ENCODE measurements at places on chromosomes 5 and 9.

GRCh38 chr9:112000743-112001142, 104.1 kb downstream of the UGCG start:
- DNase-seq, result no peak

DNA sequence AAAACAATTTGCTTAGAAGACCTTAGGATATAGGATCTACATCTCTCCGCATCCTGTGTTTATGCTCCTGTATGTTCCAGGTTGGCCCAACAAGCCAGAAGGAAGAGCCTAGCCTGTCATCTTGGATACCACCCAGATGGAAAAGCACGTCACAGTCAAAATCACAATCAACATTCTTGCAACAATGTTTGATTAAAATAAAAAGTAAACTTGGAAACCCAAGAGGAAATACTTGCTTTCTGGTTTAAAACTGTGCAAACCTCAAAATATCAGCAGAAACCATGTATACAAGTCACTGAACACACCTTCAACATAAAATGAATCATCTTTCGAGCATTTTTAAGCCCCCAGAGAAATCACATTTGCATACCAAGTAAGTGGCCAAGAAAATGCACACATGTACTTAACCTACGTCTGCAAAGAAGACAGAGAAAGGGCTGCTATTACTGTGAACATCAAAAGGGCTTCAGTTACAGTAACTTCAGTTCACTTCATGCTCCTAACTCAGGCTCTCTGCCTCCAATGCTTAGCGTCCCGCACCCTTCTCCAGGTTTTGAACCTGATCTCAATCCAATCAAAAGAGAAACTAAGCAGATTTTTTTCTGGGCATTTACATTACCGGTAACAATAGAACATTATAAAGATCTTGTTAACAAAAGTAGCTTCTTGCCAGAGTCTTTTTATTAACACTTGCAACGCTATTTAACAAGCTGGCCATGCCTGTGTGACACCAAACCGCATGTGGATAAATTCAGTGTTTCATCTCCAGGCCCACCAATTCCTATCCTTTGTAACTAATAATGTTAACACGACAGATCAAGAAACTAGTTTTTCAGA, 1.3 kb downstream of the ENC1 start:
- DNase-seq, result peak; percentile 41

DNA sequence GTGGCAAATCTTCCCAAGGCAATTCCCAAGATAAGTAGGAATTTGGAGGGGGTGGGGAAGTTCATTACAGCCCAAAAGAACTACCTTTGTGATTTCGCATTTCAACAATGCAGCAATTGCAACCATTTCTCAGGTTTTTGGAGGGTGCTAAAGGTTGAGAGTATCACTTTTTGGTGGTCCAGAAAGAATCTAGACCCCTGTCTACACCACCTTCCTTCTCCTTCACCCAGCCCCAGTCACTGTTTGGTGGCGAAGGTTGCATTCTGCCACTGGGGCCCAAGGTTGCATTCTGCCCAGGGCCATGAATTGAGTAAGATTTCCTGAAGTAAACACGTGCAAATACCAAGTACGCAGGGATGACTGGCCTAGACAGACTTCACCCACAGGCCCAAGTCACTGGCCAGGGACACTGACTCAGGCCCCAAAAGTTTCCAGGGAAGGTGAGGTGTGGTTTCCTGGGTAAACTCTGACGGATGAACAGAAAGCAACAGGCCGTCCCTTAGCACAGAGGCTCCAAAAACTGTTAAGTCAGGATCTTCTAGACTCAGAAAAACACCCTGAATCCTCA, 5.7 kb downstream of the PDE6A start:
- DNase-seq, result no peak

- no peak for DNase-seq
Measured at GRCh38 chr5:43772764-43773477, 169.9 kb downstream of the NNT start.

DNA sequence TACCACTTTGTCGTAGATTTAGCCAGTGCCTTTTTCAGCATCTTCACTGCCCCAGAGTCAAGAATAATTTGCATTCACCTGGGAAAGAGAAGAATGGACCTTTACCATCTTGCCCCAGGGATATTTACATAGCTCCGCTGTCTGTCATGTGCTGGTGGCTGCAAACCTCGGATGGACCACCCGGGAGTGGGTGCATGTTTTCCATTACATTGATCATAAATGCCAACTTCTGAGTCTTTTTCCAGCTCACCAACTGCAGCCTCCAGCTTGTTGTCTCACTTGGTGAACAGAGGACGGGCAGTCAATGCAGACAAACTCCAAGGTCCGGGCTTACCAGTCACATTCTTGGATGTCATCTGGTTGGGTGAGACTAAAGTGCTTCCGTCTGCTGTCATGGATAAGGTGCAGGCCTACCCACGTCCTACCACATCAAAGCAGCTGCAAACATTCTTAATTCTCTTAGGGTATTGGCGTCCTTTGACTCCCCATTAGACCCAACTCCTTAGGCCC, 155.8 kb upstream of the APC start:
- no peak for DNase-seq

- no peak for DNase-seq
Measured at GRCh38 chr9:112005939-112006338, 109.3 kb downstream of the UGCG start.

DNA sequence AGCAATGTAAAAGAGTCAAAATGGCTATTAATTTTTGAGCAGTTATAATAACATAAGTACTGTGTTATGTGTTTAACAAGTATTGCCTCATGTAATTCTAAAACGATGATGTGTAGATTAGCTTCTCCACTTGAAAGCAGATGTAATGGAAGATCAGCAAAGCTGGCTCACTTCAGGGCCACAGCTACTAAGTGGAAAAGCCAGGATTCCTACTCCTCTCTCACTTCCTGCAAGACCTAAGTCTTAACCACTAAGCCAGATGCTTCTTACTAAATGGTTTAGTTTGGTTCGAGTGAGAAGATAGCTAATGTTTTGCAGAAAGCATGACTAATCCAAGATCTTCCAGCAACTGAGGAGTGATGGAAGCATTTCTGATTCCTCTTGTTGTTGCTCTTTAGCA, 15.7 kb upstream of the TNC start:
- no peak for DNase-seq

- no peak for DNase-seq
Measured at GRCh38 chr5:67549947-67550346, 353.3 kb upstream of the CD180 start.
